Keratinocyte (primary cell): ENCODE measurements at places on chromosomes 1 and 21. TPM values are rescaled to one million over a fixed set of nuclear protein-coding genes. Genes with fewer than 3 reads are reported as not detected.

DNA sequence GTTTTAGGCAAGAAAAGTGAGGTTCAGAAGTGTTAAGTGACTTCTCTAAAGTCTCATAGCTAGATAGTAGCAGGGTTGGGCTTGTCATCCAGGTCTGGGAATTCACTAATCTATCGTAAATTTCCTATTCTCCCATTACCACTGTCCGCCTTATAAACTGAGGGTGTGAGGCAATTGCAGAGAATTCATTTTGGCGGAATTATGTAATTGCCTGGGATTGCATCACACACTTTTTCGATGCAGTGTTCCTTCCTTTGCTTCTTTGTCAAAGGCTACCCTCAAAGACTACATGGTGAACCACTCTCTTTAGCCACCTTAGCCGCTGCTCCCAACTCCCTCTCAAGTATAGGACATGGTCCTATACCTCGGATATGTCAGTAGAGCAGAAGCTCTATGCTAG lies 19.1 kb downstream of the SELP start:
- no peak overlapping the region for H3K27ac ChIP-seq
- H3K4me1 ChIP-seq, result no peaks in the 10 kb centered on the region
- no peaks in the 10 kb centered on the region for H3K36me3 ChIP-seq
- H3K27me3 ChIP-seq, result peaks cover 2% of the 10 kb centered on the region
- no peak overlapping the region for H3K4me3 ChIP-seq

DNA sequence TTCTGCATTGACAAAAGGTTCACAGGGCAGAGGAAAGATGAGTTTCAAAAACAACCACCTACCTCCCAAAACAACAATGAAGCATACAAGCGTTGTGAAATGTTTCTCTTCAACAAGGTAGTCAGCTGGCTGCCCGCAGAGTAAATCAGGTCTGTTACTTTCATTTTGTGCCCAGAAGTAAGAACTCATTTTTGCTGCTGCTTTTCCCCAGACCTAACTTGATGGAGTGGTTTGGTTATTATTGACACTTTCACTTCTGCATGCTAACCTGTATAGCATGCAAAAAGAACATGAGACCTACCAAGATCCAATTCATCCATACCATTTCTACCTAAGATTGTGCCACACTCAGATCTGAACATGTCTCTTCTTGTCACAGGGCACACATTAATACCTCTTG lies 1.3 kb downstream of the SLC9C2 start:
- no peak overlapping the region for H3K27ac ChIP-seq
- no peak overlapping the region for H3K4me3 ChIP-seq
- no peaks in the 10 kb centered on the region for H3K27me3 ChIP-seq
- no peaks in the 10 kb centered on the region for H3K36me3 ChIP-seq

DNA sequence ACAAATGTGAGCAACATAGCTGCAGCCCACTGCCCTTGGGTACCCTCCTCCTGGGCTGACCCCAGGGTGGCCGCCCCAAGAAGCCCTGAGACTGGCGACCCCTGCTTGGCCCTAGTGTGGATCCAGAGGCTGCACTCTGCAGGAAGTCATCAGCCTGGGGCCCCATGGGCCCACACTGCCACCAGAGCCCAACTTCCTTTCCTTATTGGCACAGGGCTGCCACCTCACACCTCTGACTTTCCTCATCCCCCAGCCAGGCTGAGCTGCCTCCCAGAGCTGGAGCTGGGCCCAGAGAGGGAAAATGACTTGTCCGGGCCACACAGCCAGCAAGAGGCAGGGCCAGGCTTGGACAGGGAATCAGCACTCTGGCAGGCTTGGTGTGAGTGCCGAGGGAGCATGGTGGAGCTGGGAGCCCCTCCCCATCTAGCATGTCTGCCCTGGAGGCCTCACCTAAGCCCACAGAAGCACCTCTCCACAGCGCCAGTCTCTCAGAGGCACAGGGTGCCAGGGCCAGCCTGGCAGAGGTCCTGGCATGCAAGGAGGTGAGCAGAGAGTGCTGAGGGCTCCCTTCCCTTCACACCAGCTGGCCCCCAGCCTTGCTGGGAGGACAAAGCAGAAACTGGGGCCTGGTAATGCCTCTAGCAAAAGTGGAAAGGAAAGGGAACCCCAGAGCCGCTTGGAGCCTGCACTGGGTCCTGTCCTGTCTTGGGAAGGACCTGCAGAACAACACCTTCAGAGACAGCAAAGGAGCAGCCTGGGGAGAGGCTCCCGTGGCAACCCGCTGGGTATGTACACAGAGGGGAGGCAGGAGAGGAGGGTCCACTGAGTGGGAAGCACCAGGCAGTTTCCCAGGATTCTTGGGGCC lies 3.2 kb downstream of the RAP1GAP start:
- DNase-seq, result no peak
- no peak overlapping the region for H3K27ac ChIP-seq
- H3K36me3 ChIP-seq, result no peaks in the 10 kb centered on the region
- H3K4me1 ChIP-seq, result peaks cover 7% of the 10 kb centered on the region
- peaks cover 38% of the 10 kb centered on the region for H3K27me3 ChIP-seq

GRCh38 chr1:5110508-5110907 lies 456.1 kb downstream of the AJAP1 start:
- H3K4me3 ChIP-seq, result no peak overlapping the region
- no peaks in the 10 kb centered on the region for H3K27me3 ChIP-seq
- no peaks in the 10 kb centered on the region for H3K36me3 ChIP-seq

Gene TPTE
- polyA plus RNA-seq, result not detected in 3 replicates
